ENCODE measurements at places on chromosomes 4 and X. TPM values are rescaled to one million over a fixed set of nuclear protein-coding genes. Genes with fewer than 3 reads are reported as not detected.

GRCh38 chr4:7411896-7412553 lies 22.7 kb downstream of the PSAPL1 start:
- no peak overlapping the region for H3K4me3 ChIP-seq
- no peak for DNase-seq
- no peaks in the 10 kb centered on the region for H3K4me1 ChIP-seq
- H3K27ac ChIP-seq, result no peak overlapping the region
- peaks cover 23% of the 10 kb centered on the region for H3K27me3 ChIP-seq

- H3K27me3 ChIP-seq, result no peaks in the 10 kb centered on the region
- no peaks in the 10 kb centered on the region for H3K36me3 ChIP-seq
- H3K27ac ChIP-seq, result no peak overlapping the region
- no peak overlapping the region for H3K4me3 ChIP-seq
- DNase-seq, result no peak
- no peaks in the 10 kb centered on the region for H3K4me1 ChIP-seq
Observed at GRCh38 chr4:33802578-33802977, 2441.7 kb downstream of the ARAP2 start.

Gene ATOH1
- not detected for total RNA-seq

GRCh38 chr4:152850377-152850776 lies 70.6 kb downstream of the ARFIP1 start:
- H3K36me3 ChIP-seq, result no peaks in the 10 kb centered on the region
- no peaks in the 10 kb centered on the region for H3K27me3 ChIP-seq
- DNase-seq, result peak; percentile 5
- H3K27ac ChIP-seq, result peak overlapping the region; percentile 74
- H3K4me1 ChIP-seq, result no peaks in the 10 kb centered on the region
- no peak overlapping the region for H3K4me3 ChIP-seq

All from left lung (tissue), 14 donors.